ENCODE measurements at places on chromosomes 6 and 20. TPM values are rescaled to one million over a fixed set of nuclear protein-coding genes. Genes with fewer than 3 reads are reported as not detected.

Gene BPIFB2
- not detected for total RNA-seq

Gene SERINC3
- 93.1 TPM for total RNA-seq

DNA sequence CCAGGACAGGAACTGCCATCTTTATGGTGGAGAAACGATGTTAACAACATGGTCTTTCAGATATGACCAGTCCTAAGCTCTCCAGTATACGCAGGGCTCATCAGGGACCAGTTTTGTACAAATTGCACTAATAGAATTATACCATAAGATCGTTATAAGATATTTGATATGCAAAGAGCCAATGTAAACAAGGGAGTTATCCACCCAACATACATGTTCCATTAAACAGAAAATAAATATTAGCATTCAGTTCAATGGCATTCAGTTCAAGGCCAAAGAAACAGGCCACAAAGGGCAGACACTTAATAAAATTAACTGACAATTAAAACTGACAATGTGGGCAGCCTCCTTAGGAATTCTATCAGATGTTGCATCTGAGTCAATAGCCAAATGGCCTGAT, 2.6 kb downstream of the GFOD1 start:
- DNase-seq: no peak

DNA sequence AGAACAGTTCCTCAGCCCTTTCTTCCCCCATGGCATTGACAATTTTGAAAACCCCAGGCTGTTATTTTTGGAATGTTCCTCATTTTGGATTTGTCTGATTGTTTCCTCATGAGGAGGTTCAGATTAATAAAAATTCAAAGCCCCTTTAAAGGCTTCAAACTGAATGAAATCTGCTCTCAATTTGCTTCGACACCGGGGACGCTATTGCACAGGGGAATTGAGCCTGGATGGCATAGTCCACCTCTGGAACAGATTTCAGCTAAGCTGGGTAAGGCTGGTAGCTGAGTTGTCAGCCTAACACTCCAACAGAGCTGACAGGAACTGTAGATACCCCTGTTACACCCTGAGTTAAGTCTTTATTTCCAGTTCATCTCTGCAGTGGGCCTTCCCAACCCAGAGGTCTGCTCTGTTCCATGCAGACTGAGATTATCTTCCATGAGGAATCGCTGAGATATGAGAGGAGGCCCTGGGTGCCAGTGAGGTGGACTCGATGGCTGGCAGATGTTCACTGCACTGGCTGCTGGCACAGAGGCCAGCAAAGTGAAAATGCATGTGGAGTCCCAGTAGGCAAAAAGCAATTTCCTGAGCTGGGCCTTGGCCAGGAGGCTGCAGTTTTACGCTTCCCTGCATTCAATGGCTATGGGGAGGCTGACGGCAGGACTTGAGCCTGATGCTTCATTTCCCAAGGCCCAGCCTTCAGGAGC, 73.3 kb upstream of the PAX1 start:
- no peak for DNase-seq

DNA sequence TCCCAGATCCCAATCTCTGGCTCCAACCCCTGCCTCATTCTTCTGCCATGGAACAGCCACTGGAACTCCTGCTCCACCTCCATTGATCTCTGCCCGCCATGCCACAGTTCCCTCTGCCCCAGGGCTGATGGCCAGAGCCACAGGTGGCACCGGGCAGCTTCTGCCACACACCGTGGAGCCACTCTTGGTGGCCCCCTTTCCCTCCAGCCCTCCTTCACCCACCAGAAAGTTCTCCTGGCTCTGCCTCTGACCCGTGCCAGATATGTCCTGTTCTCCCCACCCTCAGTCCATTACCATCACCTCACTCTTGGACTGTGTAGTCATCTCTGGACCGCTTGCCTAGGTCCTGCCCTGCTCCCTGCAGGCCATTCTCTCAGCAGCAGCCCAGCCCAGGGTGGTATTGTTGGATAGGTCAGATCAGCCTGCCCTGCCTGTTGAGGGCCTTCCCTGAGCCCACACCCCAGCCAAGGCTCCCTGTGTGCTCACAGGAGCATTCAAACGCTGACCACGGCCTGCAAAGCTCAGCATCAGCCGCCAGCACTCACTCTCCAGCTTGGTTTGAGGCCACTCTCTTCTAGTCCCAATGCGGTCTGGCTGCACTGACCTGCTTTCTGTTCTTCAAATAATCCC, 16.8 kb upstream of the SYNDIG1 start:
- DNase-seq: no peak

GRCh38 chr6:53795340-53795701, 516 bp downstream of the LRRC1 start:
- DNase-seq: no peak

- DNase-seq: no peak
Observed at GRCh38 chr6:44712353-44713111, 325.0 kb downstream of the CDC5L start.

DNA sequence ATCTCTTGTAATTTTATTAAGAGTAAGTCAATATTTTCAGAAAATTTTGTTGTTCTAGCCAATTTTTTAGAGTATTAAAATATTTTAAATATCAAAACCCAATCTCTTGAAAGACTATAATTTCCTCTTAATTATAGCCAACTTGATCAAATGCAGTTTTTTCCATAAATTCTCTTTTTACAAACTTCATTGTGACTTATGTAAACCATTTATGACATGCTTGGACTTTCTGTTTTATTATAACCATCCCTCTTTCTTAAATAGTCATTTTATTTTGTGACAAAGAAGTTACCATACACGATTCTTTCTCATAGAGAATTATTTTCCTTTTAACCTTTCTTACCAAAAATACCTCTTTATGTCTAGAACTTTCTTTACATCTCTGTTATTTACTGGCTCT, 1075.5 kb downstream of the KHDRBS2 start:
- no peak for DNase-seq

GRCh38 chr6:163249651-163250101, 164.8 kb upstream of the QKI start:
- DNase-seq: no peak

- DNase-seq: no peak
Observed at GRCh38 chr20:40741507-40742106, 52.6 kb upstream of the MAFB start.

Measured in ureter (tissue), 1 donor.